Posterior cingulate gyrus (tissue), 11 donors: ENCODE measurements at places on chromosomes 5 and 9.

GRCh38 chr9:128494108-128494745 lies 10.3 kb upstream of the GLE1 start:
- peak; percentile 20 for DNase-seq

GRCh38 chr9:70257502-70257901 lies 1.3 kb upstream of the SMC5 start:
- no peak for DNase-seq

GRCh38 chr5:146660376-146660960 lies 144.5 kb upstream of the GPR151 start:
- no peak for DNase-seq

DNA sequence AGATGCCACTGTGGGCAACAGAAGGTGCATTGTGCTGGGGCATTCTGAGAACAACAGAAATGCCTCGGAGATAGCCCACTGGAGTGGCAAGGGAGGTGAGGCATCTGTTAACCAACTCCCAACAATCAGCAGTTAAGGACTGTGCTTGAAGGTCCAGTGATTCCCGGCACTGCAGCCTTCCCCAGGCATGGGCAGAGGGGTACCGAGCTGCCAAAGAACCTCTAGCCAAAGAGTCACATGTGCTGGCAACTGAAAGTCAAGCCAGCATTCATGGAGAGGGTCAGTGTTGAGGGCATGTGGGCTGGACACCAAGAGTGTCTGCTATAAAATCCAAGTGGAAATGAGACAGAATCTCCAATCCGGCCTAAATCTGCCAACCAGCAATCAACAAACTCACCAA lies 149.6 kb downstream of the ASTN2 start:
- DNase-seq: peak; percentile 84

DNA sequence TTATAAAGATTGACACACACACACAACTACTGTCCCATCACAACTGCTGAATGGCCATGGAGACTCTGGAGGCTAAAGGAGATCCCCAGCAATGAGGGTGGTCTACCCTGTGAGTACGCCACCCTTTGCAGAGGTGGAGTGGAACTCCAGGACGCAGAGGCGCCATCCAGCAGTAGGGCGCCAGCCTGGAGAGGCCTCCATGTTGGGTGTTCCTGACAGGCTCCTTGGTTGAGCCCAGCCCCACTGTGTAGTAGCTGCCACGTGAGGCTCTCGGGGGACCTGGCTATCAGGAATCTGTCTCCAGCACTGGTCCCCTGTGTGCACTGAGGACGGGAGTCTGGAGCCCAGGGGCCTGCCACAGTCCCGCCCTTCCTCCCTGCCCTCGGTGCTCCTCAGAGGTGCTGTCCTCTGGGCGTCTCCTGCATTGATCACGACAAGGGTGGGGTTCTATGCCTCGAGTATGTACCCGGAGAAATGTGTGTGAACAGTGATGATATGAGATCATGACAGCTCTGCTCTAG lies 72.3 kb downstream of the DAP start:
- DNase-seq: no peak

GRCh38 chr9:114141553-114142402 lies 13.6 kb upstream of the COL27A1 start:
- DNase-seq: no peak

GRCh38 chr9:134391319-134392231 lies 65.3 kb downstream of the RXRA start:
- DNase-seq: no peak

DNA sequence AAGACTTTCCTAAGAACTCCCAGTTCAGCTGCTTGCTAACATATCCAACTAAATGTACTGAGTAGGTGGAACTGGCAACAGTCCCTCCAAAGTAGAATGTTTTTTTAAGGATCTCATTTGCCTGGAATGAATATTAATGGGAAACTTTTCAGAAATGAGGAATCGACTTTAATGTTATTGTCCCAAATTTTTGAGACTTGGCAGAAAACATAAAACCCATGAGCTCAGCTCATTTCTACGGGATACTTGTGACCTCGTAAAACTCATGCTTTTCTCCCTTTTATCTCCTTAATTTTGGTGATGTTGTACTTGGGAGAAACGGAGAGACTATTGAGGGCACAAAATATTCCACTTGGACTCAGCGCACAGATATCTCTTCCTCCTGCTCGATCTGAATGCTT lies 296.8 kb downstream of the EBF1 start:
- no peak for DNase-seq

DNA sequence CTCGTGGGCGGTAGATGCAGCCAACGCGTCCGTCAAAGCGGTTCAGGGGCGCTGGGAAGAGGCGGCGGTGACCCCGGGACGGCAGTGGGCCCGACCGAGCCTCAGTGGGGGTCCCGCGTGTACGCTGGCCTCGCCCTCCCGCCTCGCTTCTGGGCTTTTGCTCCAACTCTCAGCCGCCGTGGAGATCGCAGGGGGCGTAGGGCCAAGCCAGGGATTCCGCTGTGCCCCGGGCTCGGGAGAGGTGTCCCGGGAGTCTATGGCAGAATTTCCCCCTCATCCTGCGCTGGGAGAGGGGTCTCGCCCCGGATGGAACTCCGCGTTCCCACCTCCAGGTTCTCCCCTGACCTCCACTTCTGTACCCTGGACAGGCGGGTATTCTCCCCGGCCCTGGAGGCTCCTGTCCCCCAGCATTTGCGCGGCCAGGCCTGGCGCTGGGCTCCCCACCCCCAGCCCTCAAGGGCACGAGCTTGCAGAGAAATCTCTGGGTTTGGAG lies 131.9 kb downstream of the MRPL36 start:
- DNase-seq: no peak

DNA sequence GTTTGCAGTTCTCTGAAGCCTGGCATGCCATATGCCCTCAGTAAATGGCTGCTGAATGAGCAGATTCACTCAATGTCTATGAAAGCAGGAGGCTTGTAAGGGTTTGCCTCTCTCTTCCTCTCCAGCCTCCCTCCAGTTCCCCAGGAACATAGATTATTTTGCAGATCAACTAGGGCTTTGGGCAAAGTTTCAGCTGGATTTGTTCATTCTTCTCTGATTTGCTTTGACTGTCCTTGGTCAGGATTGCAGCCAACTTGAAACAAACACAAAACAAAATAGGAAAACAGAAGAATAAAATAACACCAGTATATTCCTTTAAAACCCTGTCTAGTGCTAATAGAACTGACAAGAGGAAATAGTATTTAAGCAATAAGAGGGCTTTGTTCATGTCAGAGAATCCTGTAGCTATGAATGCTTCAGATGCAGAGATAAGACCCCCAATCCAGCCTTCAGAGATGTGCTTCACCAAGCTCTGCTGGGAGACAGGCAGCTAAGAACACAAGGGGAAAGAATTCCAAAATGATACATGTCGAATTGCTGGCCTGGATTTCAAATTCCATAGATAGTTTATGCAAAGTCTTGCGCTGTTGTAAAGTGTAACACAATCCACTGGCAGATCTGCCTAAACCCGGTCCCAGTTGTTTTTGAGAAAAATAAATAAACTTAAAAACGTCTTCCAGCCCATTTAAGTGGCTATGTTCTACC lies 174.3 kb downstream of the PAPPA start:
- DNase-seq: no peak

- no peak for DNase-seq
Measured at GRCh38 chr5:137794863-137795262, 40.7 kb upstream of the HNRNPA0 start.

DNA sequence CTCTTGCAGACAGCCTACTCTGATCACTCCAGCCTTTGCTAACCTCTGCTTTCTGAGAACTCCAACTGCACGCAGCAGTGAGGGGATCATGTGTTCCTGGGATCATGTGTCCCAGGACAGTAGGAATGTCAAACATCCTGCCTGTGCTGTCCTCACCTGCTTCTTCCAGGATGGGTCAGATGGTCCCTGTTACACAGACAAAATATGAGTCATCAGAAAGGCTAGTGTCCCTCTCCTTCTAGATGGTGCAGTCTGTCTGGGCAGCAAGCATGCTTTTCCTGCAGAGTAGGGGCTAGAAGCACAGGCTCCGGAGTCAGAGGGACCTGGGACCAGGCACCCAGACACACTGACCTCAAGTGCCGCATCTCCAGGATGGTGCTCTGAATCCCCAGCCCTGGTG lies 20.1 kb upstream of the SLC25A48 start:
- no peak for DNase-seq

- DNase-seq: no peak
Measured at GRCh38 chr9:120757026-120757913, 35.9 kb downstream of the FBXW2 start.

GRCh38 chr5:109863752-109864151 lies 174.0 kb downstream of the MAN2A1 start:
- no peak for DNase-seq

DNA sequence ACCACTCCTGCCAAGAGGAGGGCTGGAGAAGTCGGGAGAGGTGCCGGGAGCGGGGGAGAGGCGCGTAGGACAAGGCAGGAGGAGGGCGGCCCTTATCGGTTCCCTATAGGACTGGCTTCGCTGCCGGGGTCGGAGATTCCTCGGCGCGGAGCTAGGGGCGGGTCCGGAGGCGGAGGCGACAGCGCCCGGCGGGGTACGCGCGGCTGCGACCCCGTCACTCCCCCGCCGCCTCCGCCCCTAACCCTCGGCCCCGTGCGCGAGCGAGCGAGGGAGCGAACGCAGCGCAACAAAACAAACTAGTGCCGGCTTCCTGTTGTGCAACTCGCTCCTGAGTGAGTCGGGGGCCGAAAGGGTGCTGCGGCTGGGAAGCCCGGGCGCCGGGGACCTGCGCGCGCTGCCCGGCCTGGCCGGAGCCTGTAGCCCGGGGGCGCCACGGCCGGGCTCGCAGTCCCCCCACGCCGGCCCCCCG lies 2.0 kb downstream of the GLIS3 start:
- DNase-seq: peak; percentile 19

- no peak for DNase-seq
Measured at GRCh38 chr9:1637401-1637800, 377.7 kb upstream of the SMARCA2 start.
